ENCODE measurements at places on chromosomes 5 and 9.

- no peak for DNase-seq
These were observed 58.1 kb downstream of the DENND1A start for GRCh38 chr9:123871781-123872180.

DNA sequence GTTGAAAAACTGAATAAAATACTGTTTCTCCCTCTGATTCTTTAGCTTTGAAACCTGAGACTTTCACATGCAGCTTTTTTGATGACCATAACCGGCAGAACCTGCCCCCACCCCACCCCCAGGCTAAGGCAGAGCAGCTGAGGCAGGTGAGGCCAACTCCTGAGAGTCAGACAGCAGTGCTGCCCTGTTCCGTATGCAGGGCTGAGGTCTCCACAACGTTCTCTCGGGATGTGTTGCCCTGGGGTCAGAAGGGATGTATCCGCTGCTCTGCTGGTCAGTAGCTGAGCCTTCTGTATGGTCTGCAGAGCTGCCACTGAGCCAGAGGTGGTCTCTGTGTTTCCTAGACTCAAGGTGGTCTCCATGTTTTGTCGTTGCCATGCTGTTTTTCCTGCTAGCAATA, 190.5 kb downstream of the AOPEP start:
- DNase-seq, result no peak

DNA sequence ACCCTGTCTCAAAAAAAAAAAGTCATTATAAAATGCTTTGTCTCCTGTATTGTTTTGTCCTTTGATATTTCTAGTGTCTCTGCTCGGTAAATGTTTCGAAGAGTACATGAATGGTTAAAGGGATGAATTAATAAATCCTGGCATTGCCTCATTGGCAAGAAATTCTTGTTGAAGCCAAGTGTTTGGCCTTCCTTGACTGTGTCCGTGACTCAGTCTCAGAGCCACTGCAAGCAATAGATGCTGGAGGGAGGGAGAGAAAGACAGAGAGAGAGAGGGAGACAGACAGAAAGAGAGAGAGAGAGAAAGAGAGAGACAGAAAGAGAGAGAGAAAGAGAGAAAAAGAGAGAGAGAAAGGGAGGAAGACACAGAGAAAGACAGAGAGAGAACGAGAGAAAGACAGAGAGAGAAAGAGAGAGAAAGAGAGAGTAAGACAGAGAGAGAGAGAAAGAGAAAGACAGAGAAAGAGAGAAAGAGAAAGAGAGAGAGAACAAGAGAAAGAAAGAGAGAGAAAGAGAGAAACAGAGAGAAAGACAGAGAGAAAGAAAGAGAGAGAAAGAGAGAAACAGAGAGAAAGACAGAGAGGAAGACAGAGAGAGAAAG, 72.5 kb upstream of the RXRA start:
- DNase-seq, result no peak

DNA sequence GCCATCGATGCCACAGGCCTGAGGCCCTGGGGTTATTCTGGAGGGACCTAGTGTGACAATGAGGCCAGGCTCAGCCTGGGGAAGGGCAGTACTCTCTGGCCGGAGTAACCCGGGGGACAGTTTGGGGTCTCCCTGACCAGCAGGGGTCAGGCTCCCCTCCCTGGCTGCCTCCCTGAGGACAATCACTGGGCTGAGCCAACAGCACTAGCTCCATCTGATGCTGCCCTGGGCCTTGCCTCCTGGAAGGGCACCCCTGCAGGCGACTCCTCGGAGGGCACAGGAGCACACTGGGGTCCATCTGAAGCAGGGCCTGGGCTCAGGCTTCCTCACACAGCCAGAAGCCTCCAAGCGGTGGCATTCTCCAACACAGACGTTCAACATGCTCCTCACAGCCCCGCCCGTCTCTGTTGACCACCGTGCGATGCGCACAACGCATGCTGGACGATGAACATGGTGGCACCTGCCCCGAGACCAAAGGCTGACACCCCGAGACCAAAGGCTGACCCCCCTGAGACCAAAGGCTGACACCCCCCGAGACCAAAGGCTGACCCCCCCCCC, 68.3 kb downstream of the ADAMTS2 start:
- no peak for DNase-seq

DNA sequence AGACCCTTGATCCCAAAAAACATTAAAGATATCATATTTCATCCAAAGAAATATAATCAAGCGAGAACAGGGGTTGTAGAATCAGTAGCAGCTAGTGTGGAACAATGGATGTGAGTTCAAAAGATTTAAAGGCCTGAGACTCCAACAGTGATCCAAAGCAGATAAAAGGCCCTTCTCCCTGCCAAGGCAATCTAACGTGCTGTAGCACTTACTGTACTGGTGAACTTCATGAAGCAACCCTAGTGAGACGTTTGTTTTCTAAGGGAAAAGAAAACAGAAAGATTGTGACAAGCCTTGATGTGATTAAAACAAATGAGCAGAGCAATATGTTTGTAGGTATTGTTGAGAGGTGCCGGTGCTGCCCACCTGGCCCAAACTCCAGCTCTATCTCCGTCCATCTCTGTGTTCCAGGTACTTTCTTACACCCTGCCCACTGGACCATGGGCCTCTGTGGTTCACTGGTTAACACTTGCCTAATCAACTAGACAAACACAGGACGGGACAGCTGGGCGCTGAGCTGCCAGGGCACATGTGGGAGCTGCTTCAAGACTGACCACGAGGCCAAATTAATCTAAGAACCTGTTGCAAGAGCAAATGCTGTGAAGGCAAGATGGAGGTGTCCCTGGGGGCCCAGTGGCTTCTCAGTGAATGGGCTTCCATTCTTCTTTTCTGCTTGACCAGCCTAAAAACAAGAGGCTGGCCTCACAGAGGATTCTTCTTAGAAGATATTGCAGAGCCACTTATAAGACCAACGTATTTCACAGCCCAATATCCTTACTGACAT, 265.5 kb downstream of the CWC27 start:
- DNase-seq, result peak; percentile 38
